ENCODE measurements at places on chromosomes 3 and 15. TPM values are rescaled to one million over a fixed set of nuclear protein-coding genes. Genes with fewer than 3 reads are reported as not detected.
A peak's percentile ranks its signal among the peaks of the same experiment; 100 is the strongest.

DNA sequence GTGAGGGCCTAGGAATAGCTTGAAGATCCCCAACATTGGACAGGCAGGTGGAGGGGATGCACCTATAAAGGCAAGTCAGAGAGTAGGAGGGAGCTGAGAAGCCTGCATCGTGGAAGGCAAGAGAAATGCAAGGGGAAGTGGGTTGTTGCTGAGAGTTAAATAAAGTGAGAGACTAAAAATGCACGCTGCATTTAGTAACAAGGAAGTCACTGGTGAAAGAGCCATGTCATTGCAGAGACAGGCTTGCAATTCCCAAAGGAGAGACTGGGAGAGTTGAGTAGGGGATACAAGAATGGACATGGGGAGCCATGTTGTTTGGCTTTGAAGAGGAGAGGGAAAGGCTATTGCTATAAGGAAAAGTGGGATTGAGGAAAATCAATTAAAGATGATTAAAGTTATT, 77.0 kb upstream of the HEG1 start:
- no peak for DNase-seq

DNA sequence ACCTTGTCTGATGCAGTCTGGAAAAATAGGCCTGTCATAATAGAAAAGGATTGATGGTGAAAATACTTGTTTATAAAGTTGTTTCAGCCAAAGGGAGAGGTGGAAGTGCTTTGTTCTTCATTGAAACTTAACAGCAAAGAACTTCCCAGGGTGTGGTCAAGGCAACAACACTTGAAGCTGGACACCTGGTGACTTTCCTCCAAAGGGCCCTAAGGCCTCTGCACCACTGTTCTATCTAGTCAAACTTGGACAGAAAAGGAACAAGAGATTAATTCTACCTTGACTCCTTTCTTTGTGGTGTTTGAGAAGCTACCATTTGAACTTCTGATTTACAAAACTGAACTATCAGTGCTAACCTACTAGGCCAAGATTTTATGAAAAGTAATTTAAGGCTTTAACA, 102.0 kb downstream of the CMSS1 start:
- no peak for DNase-seq

- DNase-seq = no peak
These were observed 5.2 kb downstream of the GPR62 start for GRCh38 chr3:51960386-51960785.

TTLL3 gene
- total RNA-seq = 10.0 TPM

- no peak for DNase-seq
These were observed 6.8 kb upstream of the MOBP start for GRCh38 chr3:39460677-39461076.

- peak; percentile 57 for DNase-seq
These were observed 600.9 kb upstream of the ROBO2 start for GRCh38 chr3:76438971-76439370.

GRCh38 chr3:40073310-40074007, 236.0 kb upstream of the EIF1B start:
- DNase-seq = no peak

DNA sequence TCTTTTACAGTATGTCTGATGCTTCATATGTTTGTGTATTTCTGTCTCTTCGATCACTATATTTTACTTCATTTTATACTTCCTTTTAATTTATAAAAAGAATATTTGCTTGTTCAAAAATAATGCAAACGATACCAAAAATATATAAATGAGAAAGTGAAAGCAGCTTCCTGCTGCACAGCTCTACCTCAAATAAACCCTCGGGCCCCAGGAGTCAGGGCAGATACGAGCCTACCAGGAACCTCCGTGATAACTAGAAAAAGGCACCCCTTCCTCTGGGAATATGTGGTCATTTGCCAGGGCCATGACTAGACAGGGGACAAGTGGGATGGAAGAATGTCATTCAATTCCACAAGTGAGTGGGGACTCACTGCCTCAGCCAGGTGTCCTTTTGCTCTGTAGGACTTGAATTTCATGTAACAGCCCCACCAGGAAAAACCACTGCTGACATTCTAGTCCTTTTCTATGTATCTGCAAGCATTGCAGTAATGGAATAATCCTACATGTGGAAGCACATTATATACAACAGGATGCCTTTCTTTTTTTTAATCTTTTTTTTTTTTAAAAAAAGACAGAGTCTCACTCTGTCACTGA, 133.3 kb downstream of the SUCLG2 start:
- DNase-seq = no peak

- DNase-seq = no peak
These were observed 30.3 kb downstream of the CPN2 start for GRCh38 chr3:194320744-194321243.

- peak; percentile 94 for DNase-seq
These were observed 186.5 kb upstream of the GAP43 start for GRCh38 chr3:115436767-115437301.

GRCh38 chr3:111801693-111802092, 57.4 kb upstream of the PHLDB2 start:
- no peak for DNase-seq

- peak; percentile 81 for DNase-seq
These were observed 2.8 kb upstream of the FAM131A start for GRCh38 chr3:184334470-184335158.

GRCh38 chr3:10456981-10457380, 48.4 kb downstream of the ATP2B2 start:
- no peak for DNase-seq

DNA sequence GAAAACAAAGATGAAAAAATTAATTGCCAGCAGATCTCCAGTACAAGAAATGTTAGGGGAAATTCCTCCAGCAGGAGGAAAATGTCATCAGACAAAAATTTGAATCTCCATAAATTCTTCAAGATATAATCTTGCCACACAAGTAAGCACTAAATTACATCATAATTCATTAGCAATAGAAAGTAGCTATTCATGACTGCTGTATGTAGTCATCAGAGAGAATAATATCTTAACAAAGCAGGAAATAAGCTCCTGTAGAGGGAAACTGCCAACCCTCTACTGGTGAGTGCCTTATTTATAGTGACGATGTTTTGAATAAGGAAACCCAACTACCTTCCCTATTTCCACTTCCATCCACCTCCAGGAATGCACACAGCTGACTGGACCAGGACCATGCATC, 15.8 kb upstream of the SLC27A2 start:
- peak; percentile 73 for DNase-seq

DNA sequence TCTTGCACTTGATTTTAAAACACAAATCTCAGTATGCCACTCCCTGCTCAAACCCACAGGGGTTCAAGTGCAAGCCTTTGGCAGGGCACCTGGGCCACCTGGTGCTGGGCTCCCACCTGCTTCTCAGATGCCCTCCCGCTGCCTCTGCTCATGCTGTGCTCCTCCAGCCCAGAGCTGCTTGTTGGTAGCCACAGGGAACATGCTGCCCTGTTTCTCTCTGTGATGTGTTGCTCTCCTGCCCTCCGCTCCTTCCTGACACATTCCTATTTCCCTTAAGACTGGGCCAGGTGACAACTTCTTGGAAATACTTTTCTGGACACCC, 27.1 kb upstream of the KY start:
- no peak for DNase-seq

DNA sequence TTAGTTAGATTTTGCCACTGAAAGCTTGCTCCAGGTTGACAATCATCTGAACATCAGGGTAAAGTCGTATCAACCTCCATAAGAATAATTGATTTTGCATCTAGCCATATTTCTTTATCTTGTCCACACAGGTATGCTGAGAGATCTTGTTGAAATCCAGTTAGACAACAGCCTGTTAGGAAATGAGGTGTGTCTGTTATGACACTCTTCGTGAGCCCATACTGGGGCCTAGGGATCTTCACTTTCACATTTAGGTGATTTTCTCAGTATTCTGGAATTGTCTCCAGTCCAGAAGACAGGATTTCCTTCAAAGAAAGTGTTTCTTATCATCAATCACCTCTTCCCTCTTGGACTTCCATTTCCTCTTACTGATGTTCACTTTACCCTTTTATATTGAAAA, 18.1 kb downstream of the DNAJB11 start:
- no peak for DNase-seq

- DNase-seq = no peak
These were observed 89.0 kb downstream of the NFKBIZ start for GRCh38 chr3:101938262-101938847.

TEX55 gene
- total RNA-seq = not detected

GRCh38 chr3:124878561-124879336, 8.4 kb downstream of the ITGB5 start:
- peak; percentile 99 for DNase-seq

DNA sequence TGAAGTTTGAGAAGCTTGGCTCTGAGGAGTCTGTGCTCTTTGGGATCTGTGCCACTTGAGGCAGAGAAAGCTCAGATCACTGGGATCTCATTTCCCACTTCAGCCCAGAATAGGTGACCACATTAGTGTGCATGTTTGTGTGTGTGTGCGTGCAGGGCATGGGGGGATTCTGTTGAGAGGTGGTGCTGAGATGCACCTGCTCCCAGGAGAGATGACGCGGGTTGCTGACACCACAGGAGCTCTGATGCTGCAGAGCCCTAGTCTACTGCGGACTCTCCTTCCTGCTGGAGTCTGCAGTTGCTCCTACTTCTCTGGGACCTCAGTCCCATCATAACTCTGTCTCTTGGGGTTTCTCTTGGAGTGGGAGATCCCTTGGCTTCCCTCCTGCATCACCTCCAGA, 14.7 kb upstream of the CTXND1 start:
- no peak for DNase-seq

GRCh38 chr3:57826245-57826951, 70.3 kb downstream of the SLMAP start:
- peak; percentile 46 for DNase-seq

DNA sequence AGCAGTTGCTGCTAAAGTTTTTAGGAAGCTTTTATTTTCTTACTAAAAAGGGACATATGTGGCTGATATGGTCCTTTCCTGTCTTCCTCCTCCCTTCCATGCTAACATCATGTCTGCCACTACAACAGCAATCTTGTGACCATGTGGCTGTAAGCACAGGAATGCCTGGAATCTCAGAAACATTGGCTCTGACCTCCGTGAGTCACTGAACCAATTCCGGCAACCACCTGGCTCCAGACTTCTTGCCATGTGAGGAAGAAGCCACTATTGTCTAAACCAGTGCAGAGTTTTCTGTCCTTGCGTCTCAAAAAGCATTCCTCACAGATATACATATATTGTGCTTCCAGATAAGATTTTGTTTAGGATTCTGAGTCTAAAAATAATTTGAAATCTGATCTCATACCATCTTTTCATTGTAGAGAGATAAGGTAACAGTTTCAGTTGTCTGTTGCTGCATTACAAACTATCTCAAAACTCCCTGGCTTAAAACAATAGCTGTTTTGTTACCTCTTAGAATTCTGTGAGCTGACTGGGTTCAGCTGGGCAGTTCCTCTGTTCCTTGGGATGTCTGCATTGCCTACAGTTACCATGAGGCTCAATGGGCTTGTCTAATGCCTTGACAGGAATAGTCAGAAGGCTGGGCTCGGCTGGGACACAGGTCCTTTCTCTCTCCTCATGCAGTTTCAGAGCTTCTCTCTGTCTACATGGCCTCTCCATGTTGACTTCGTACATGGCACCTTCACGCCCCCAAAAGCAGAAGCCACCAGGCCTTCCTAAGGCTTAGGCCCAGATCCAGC, 77.3 kb upstream of the MAGI1 start:
- DNase-seq = peak; percentile 99

CAND2 gene
- 12.1 TPM for total RNA-seq

DNA sequence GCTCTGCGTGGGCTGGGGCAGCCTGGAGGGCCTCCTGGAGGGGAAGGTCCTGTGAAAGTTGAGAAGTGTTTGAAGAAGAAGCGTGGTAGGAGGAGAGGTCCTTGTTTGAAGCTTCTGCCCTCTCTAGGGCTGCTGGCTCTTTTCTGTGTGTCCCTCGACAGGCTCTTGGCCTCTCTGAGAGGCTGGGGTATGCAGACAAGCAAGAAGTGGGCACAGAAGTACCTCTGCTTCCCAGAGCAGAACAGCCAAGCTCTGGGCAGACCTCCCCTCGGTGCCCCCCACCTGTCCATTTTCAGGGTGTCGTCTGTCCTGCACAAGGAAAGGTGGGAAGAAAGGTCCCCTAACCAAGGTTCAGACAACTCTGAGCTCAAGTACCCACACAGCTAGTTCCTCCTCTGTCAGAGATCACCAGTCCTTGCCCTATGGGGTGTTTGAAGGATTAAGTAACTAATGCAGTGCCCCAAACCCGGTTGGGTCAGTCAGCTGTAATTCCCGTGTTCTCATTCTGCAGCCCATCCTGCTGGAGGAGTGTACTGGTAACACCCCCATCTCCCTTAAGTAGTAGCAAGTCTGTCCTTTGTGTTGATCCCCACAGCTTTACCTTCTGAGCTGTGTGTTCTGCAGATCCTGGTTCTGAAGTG, 6.3 kb downstream of the CSK start:
- DNase-seq = no peak

DNA sequence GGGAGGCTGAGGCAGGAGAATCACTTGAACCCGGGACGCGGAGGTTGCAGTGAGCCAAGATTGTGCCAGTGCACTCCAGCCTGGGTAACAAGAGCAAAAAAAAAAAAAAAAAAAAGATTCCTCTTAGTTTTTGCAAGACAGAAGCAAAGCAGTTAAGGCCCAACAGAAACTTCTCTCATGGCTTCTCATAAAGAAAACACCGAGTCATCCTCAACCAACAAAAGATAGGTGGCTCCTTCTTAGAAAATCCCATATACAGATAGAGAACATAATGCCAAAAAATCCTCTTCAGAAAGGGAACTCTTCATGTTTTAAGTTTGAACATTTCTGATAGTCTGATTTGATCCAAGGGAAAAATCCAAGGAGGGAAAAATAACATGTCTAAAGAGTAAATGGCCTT, 12.5 kb upstream of the SKIL start:
- DNase-seq = no peak

GRCh38 chr3:50486219-50486888, 17.1 kb downstream of the CACNA2D2 start:
- DNase-seq = no peak

CCDC13 gene
- total RNA-seq = 0.51 TPM

- no peak for DNase-seq
These were observed 53.8 kb upstream of the SPPL2A start for GRCh38 chr15:50819344-50819743.

DNA sequence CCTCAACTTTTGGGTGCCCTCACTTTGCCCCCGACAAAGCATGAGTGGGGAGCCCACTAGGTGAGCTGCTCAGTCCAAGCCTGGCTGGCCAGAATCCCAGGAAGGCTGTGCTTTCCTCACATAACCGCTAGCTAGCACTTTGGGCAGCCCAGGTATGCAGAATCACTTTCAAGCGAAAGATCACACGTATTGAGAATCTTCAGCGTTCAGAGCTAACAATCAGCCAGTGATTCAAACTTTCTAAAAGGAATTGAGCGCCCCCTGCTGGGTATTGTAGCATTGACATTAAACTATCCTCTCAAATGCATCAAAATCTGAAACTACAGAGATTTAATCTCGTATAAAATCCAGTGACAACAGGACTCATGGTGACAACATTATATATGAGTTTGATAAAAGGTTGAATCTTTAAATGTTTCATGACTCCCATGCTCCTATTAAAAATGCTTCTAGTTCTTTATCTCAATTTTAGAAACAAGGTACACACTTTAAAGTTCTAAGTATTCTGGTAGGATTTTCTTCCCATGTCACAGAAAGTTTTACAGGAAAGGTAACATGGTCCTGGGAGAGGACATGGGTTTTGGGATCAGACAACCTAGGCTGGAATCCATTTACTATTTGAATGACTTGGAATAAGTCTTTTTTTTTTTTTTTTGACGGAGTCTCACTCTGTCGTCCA, 11.8 kb downstream of the ANAPC13 start:
- peak; percentile 79 for DNase-seq

ADAMTS7 gene
- total RNA-seq = 5.1 TPM

ANKUB1 gene
- total RNA-seq = not detected
